GF-D8 (cell line): ENCODE measurements at places on chromosomes 2 and 18.

GRCh38 chr2:238941262-238941792 is 93.4 kb downstream of the TWIST2 start:
- no peak for DNase-seq

GRCh38 chr18:24126155-24126961 is 12.5 kb upstream of the CABYR start:
- no peak for DNase-seq

GRCh38 chr2:225616372-225616771 is 216.9 kb downstream of the NYAP2 start:
- DNase-seq: no peak

DNA sequence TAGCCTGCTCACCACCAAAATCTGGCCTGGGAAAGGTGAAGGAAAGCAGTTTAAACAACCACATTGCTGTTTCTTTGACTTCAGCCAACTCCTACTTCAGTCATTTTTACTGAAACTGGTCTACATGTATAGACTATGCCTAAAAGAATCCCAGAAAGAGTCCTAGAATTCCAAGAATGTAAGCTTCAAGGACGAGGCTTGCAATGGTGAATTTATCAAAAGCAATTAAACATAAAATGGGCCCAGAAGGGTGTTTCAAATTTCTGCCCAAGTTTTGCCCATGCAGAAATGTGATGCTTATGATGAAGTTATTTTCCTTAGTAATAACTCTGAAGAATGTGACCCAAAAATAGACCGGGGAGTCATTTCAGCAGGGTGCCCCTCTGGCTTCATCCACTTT is 16.6 kb downstream of the EN1 start:
- no peak for DNase-seq

GRCh38 chr2:64330281-64331113 is 123.5 kb upstream of the LGALSL start:
- peak; percentile 30 for DNase-seq

DNA sequence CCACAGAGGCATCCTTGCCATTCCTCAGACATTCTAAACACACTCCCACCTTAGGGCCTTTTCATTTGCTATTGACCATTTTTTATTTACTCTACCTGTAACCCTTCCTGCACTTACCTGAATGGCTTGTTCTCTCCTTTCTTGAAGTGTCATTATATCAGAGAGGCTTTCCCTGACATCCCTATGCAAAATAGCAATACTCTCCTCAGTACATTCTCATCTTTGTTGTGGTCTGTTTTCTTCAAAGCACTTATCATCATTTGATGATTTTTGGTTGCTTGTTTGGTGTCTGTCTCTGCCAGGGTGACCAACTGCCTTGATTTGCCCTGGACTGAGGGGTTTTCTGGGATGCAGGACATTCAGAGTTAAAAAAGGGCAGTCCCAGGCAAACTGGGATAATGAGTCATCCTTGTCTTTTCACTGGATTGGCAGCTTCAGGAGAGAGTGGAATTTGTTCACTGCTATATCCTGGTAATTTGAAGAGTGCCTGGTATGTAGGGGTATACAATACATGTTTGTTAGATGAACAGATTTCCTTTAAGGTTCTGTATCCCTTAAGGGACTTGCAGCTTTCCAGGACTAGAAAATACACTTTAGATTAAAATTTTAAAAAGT is 102.4 kb downstream of the BABAM2 start:
- DNase-seq: no peak
